ENCODE measurements at places on chromosomes 6 and 20.

DNA sequence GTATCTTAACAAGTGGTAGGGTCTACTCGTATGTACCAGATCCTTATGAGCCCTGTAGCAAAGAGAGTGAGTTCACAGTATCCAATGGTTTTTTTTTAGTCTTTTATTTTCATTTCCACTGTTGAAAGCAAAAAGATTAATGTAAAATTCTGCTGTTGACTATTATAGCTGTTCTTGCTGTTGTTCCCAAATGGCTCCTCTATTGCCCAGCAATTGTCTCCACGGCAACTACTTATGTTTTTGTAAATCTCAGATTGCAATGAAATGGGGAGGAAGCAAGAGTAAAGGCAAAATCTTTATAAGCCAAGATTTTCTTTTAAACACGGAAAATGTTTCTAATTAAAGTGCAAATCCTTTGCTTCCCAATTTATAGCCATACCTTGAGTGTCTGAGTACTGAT is 406.1 kb downstream of the EPM2A start:
- DNase-seq = no peak

DNA sequence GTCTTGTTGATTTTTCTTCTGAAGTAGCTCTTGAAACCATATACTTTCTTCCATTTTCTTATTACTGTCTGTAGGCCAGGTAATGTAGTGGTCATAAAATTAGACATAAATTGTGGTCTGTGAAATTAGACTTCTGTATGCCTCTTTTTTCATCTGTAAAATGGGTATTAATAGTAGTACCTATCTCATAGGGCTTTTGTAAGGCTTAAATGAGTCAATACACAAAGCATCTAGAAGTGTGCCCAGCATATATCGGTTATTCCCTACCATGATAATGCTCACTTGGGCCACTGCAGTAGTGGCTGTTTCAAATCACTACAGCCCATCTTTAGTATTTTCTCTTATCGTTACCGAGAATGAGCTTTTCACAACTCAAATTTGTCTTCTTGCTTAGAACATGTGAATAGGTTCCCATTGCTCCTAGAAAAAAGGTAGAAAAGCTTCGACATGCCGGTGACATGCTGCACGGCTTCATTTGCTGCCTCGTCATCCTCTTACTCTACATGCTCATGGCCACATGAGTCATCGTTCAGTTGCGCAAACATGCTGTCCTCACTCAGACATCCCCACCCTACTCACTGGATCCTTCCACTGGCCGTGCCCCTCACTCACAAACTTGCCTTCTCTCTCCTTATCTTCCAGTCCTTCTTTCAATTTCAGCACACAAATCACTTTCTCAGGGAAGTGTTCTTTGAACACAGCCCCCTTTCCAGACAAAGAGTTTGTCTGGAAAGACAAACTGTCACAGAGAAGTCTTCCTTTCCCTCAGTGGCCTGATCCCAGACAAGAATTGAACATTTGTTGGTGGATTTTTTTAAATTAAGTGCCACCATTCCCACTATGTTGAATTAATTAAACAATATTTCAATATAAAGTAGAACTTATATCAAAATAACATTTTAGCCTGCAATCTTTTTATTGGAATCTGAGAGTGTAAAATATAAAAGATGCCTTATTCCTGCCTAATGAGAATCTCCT is 32.2 kb upstream of the ERVFRD-1 start:
- DNase-seq = no peak

GRCh38 chr6:69768664-69769063 is 28.1 kb downstream of the LMBRD1 start:
- no peak for DNase-seq

DNA sequence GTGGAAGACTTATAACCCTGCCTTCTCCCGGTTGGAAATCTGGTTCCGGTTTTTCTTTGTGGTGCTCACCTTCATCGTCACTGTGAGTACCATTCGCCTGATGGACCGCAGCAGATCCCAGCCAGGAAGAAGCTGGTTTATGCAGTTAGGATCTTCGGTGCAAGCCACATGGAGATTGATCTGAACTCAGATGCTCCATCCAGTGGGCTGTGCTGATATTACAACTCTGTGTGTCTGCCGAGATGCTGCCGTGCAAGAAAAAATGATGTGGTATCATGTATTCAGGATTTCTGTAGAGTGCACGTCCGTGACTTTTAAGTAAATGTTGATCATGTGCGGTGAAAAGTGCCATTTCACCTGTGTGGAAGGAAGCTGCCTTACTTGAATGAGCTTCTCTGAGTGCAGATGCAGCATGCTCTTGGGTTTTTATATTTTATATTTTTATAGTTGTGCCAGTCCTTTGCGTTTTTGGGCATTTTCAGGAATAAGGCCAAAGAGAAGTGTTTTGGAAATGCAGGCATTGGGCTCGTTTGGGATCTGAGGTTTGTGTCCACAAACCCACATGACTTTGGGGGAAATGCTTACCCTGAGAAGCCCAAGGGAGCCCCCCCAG is 39.2 kb downstream of the DYNLT1 start:
- no peak for DNase-seq

GRCh38 chr6:29995340-29995777 is 53.0 kb downstream of the HLA-A start:
- no peak for DNase-seq

- no peak for DNase-seq
Measured at GRCh38 chr6:40293460-40294185, 293.5 kb downstream of the LRFN2 start.

DNA sequence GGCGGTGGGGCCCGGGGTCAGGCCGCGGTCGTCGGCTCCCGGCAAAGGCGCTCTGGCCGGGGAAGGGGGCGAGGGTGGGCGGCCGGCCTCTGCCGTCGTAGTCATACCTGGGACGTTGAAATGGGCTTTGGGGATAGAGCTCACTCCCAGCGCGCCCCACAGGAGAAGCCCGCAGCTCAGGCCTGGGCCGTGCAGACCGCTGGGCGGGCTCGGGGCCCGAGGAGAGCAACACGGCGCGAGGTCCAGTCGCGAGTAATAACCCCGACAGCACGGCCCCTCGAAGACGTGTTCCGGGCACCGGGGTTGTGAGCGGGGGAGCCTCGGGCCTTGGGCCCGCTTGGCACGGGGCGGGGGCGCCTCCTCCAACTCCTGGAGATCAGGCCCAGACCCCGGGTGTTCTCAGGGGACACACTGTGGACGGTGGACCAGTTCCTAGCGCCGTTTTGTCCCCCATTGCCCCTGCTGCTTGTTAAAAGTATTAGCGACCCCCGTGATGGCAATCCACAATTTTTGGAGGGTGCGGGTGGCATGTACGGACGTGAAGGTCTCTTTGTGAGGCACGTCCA is 10.9 kb downstream of the FOXC1 start:
- DNase-seq = no peak

- DNase-seq = no peak
Measured at GRCh38 chr6:152587473-152587872, 49.7 kb downstream of the SYNE1 start.

GRCh38 chr20:3383878-3384495 is 23.5 kb downstream of the DNAAF9 start:
- peak; percentile 40 for DNase-seq

- no peak for DNase-seq
Measured at GRCh38 chr6:52661551-52661950, 9.4 kb upstream of the TMEM14A start.

DNA sequence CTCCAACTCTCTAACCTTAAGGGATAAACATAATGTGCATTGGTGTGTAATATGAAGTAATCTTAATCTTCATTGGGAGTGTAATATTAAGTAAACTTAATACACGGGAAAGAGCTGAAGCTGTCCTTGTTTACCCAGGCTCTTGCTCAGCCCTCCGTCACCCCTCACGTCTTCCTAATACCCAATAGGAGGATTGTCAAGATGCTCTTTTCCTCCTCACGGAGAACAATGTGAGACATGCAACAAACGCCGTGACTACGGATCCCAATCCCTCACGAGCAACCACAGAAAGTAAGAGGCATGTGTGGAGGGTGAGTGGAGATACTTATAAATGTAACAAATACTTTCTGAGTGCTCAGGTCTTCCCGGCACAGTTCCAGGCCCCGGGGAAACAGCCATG is 11.0 kb downstream of the KIF16B start:
- no peak for DNase-seq
